ENCODE measurements at places on chromosomes 1 and 21. TPM values are rescaled to one million over a fixed set of nuclear protein-coding genes. Genes with fewer than 3 reads are reported as not detected.

- DNase-seq = no peak
Observed at GRCh38 chr1:204326771-204327300, 32.9 kb downstream of the PLEKHA6 start.

The FCAMR gene
- not detected for total RNA-seq

The IL19 gene
- 0.12 TPM for total RNA-seq

- no peak for DNase-seq
Observed at GRCh38 chr1:173383351-173383750, 93.8 kb upstream of the PRDX6 start.

GRCh38 chr1:114482585-114482984 lies 28.4 kb downstream of the TRIM33 start:
- no peak for DNase-seq

DNA sequence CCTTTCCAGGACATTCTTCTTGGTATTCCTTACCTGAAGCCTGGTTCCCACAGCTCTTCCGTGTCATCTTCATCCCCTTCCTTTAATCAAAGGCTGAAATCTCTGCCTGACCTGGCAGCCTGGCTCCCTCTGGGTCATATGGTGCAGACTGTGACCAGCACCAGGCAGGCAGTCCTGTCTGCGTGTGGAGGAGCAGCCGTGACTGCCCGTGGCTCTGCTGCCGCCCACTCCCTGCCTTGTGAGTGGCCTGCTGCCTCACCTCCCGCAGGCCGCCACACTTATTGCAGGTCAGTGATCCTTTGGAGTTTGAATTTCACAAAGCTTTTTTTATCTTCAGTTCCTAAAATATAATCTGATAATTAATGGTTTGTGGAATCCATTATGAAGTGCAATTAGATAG lies 36.2 kb upstream of the EPHA8 start:
- DNase-seq = no peak

DNA sequence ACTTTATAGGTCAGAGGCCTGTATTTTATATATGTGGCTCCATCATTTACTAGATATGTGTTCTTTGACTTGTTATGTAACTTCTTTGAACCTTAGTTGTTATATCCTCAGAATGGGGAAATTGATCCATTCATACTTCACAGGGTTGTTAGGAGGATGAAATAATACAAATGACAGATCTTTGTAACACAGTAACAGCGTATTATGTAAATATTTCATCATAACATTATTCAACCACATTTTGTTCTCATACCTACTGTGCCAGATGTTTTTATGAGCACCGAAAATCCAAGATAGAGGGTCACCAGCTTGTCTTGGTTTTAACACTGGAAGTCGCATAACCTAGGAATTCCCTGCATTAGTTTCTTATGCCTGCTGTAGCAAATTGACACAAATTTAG lies 3.3 kb downstream of the SUCO start:
- DNase-seq = no peak

The PLA2G2F gene
- not detected for total RNA-seq

GRCh38 chr1:76871355-76871974 lies 4.2 kb downstream of the ST6GALNAC5 start:
- no peak for DNase-seq

The HES4 gene
- total RNA-seq = 47.9 TPM

The PTPRU gene
- total RNA-seq = 55.3 TPM

DNA sequence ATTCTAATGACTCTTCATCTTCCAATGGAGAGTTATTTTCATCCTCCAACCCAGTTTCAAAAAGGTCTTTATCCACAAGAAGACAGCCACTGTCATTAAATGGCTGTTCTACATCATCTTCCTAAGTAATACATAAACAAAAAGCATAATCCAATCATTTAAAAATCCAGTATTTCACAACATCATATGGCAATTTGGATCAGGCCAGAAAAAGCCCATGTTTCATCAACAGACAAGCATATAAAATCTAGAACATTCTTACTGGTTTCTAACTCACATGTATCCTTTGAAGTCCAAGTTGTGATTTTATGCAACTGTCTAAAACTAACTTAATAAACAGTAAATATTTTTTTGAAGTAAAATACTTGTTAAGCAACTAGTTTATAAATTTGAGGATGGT lies 6.6 kb downstream of the CLSPN start:
- DNase-seq = no peak

GRCh38 chr1:236759252-236759859 lies 35.7 kb upstream of the MTR start:
- DNase-seq = no peak

GRCh38 chr1:232074265-232074664 lies 447.7 kb downstream of the DISC1 start:
- DNase-seq = no peak

The HSPB7 gene
- total RNA-seq = 2.4 TPM

DNA sequence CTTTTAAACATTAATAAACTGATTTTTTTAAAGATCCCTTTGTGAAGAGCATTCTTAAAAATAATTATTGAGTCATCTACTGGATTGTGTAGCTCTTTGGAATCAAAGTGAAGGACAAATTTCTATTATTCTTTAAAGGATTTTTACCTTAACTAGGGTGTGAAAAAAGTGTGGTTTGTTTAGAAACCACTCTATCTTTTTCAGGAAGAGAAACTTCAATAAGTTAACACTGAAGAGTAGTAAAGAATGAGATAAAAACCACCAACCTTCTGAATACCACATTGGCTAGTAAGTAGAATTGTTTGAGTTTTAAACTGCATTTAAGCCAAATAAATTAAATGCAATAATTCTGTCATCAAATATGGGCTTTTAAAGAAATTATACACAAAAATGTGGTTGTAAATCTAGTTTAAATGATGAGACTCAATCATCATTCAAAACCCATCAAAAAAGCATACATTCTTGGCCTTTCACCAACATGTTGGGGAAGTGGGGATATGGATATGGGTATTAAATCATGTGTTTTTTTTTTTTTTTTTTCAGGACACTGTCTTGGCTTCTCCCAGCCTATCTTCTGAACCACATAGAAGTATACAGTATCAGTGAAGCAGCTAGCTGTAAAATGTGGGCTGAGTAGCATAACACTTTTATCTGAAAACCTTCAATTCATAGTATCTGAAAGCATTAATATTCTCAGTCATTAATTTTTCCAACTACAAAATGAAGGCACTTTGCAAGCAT lies 4.8 kb downstream of the S1PR1 start:
- peak; percentile 63 for DNase-seq

- no peak for DNase-seq
Observed at GRCh38 chr1:212500983-212501382, 68.3 kb downstream of the NENF start.

The FOXJ3 gene
- total RNA-seq = 39.6 TPM

- no peak for DNase-seq
Observed at GRCh38 chr1:228795596-228795995, 60.3 kb downstream of the RHOU start.

DNA sequence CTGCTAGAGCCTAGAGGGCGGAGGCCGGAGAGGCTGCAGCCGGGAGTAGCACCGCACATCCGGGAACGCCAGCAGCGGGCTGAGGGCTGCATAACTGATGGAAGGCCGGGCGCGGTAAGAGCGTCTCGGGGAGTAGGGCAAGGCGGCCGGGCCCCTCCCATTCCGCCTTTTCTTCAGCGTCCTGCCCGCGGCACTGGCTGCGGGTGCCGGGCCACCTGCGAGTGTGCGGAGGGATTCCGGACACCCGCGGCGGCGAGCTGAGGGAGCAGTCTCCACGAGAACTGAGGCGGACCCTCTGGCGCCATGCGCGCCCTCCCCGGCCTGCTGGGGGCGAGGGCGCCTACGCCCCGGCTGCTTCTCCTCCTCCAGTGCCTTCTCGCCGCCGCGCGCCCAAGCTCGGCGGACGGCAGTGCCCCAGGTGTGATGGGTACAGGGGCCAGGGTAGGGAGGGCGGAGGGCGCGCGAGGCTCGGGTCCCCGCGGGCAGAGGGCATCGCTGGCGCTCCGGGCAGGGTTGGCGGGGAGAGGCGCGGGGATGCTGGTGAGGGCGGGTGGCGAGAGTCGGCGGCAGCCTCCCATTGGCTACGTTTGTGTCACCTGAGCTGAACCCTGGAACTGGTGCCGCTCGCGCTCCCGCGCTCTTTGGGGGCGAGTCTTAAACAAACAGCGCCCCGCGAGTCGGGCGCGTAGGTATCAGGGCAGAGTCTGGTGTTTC lies 334.4 kb downstream of the SRGAP2C start:
- DNase-seq = peak; percentile 55

The PCP4L1 gene
- 5.8 TPM for total RNA-seq

DNA sequence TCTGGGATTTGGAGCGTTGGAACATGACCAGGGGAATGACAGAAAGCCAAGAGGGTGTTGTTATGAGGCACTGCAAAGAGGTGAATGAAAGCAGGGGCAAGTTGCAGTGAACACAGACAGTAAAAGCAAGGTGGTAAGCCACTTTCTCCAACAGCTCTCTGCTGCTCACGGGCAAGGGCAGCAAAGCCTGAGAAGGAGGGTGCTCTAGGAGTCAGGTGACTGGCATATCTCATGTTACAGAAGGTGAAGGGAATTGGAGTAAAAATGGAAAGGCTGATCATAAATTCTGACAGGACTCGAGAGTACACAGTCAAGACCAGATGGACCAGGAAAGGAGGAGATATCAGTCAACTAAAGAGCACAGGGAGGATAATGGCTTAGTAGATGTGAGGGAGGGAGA lies 14.5 kb downstream of the VAV3 start:
- DNase-seq = no peak

- DNase-seq = no peak
Observed at GRCh38 chr1:24047110-24047477, 64.8 kb downstream of the MYOM3 start.

DNA sequence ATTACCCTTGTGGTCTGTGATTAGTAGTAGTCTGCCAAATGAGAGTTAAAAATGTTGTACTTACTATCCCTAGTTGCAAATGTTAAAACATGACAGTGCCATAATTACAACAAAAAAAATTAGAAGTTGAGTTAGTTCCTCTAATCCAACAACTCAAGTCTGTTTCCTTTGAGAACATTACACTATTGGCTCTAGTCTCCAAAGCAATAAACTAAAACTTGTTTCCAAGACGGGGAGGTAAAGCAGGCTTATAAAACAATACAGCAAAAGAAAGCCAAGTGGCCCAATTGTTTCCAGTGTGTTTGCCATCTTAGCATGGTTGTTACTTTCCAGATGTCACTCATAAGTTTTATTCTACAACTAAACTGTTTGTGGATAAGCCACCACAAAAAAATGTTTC lies 11.6 kb downstream of the KYAT3 start:
- no peak for DNase-seq

The SV2A gene
- 2.3 TPM for total RNA-seq

- no peak for DNase-seq
Observed at GRCh38 chr21:10521091-10521598, at the start of gene TPTE. Gene TPTE (plus strand): TSS chr21:10521583. CDS start chr21:10538724, 17,141 bp downstream.

GRCh38 chr21:38439426-38439825 lies 58.9 kb downstream of the ERG start:
- DNase-seq = peak; percentile 75

DNA sequence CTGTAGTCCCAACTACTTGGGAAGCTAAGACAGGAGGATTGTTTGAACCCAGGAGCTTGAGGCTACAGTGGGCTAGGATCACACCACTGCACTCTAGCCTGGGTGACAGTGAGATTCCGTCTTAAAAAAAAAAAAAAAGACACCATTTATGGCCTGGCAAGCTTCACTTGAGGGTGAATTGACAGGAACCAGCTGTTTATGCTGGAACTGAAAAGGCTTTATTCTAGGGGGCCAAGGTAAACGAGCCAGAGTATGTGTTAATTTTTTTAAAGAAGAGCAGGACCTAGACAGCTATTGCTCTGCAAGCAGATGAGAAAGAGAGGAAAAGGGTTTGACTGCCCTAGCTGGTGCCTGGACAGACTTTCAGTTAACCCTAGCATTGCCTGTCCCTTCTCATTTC lies 37.0 kb downstream of the S100A6 start:
- peak; percentile 51 for DNase-seq

- DNase-seq = no peak
Observed at GRCh38 chr1:95731466-95731865, 497.5 kb downstream of the RWDD3 start.

- no peak for DNase-seq
Observed at GRCh38 chr1:187270256-187270655, 441.5 kb downstream of the PLA2G4A start.

The FAAH gene
- 33.4 TPM for total RNA-seq

The SPRR3 gene
- not detected for total RNA-seq

DNA sequence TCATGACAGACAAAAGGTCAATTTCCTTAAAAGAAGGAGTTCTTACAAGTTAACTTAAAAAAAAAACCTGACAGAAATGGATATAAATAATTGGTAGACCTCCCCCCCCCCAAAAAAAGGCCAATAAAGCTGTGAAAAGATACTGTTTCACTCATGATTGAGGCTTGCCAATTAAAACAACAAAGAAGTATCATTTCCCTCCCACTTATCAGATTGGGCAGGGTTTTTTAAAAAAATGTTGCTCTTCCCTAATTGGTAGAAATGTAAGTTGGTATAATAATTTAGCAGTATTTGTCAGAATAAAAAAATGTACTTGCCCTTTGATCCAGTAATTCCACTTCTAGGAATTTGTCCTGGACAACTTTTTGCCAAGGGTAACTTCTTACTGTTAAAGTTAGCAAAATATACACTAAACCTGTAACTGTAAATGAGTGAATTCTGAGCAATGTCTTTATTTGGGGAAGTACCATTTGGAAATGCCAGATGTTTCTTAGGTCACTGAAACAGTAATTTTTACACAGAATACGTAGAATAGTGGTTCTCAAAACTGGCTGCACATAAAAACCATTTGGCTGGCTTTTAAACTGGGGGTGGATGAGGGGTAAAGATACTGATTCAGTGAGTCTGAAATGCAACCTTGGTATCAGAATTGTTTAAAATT lies 17.5 kb downstream of the RNF2 start:
- DNase-seq = no peak

DNA sequence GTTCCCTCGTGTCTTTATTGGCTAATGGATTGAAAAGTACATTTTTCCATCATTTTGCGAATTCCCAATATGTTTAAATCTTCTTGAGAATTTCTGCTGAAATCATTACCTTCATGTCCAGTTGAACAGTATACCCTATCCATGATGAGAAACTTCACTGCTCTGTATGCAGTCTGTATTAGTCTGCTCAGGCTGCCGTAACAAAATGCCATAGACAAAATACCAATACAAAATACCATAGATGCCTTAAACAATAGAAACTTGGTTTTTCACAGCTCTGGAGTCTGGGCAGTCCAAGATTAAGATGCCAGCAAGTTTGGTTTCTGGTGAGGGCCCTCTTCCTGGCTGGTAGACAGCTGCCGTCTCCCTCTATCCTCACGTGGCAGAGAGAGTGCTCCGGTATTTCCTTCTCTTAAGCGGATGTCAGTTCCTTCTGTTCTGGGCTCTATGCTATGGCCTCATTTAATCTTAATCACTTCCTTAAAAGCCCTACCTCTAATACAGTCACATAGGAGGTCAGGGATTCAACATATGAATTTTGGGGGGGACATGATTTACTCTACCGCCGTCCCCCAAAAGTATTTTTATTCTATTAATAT lies 27.0 kb downstream of the CXADR start:
- DNase-seq = no peak

The GSTM3 gene
- total RNA-seq = 11.0 TPM

The AMY1A gene
- total RNA-seq = 2.1 TPM

- DNase-seq = no peak
Observed at GRCh38 chr21:31586118-31586517, 73.4 kb upstream of the SOD1 start.

The LINGO4 gene
- not detected for total RNA-seq

The TINAGL1 gene
- total RNA-seq = 90.9 TPM
